ENCODE measurements at places on chromosomes 13 and 19.
A peak's percentile ranks its signal among the peaks of the same experiment; 100 is the strongest.

GRCh38 chr19:12656899-12657571 lies 9.5 kb downstream of the MAN2B1 start:
- DNase-seq = no peak

- no peak for DNase-seq
These were observed 13.3 kb downstream of the ZSCAN18 start for GRCh38 chr19:58084596-58085347.

- no peak for DNase-seq
These were observed 50.8 kb upstream of the RFC3 start for GRCh38 chr13:33767140-33767539.

GRCh38 chr13:42807241-42807640 lies 25.9 kb downstream of the FAM216B start:
- no peak for DNase-seq

DNA sequence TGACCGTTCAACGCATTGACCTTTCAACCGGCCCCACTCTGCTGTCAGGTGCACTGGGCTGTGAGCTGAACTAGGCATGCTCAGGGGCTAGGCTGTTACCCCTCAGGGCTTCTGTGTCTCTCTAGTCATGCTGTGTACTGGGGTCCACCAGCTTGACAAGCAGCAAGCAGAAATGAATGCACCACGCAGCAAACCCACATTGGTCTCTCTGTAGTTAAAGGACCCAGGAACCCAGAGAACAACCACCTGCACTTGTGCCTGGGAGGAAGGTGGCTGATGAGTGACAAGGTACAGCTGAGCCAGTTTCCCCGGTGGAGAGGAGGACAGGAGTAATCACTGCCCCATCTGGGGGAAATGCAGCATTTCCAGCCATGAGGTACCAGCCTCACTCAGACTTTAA lies 159.9 kb downstream of the USP12 start:
- DNase-seq = no peak

DNA sequence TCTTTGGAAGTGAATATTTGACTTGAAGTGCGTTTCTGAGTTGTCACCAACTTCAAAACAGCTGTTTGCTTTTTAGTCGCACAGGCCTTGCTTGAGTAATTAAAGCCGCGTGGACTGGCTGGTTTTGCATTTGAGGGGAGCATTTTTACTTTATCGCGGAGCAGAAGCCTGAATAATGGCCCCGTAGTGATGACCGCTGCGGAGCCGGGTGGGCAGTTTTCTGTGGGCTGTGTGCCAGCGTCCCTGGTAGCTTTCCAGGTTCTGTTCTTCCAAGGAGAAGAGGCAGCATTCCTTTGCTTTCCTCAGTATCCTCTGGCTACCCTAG lies 1.1 kb downstream of the NAA16 start:
- peak; percentile 52 for DNase-seq

GRCh38 chr19:19552798-19553197 lies 14.7 kb downstream of the CILP2 start:
- DNase-seq = no peak

DNA sequence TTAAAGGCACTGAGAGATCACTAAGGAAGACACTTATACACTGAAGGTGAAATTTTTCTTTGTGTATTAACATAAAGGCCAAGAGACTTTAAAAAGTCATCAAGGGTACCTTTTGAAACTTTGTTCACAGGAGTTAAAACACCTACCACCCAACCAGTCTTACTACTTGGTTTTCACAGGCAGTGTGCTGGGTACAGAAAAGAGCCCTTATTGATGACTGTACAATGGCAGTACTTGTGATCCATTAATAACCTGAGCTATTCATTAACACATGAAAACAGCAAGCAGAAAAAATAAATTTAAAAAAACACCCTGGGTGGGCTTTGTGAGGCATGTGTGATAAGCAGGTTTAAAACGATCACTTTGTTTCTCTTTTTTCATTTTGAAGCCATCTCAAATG lies 148.9 kb downstream of the TBC1D4 start:
- DNase-seq = no peak

DNA sequence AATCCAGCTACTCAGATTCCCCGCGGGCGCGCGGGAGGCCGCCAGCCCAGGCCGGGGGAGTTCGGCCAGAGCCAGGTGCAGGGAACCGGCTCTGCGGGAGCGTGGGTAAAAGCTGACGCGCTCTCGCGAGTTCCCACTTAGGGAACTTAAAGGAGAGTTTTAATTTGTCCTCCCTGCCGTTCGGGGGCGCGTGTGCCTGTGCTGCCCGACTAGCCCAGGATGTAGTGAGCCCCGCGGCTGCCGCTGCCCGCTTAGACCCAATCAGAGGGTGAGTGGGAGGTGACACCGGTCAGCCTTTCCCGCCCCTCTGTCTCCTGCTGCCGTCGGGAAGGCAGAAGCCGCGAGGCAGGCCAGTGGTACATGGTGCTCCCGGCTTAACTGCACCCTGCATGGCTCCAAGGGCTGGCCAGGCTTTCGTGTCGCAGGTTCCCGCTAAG lies 36.0 kb upstream of the NEK3 start:
- peak; percentile 79 for DNase-seq

DNA sequence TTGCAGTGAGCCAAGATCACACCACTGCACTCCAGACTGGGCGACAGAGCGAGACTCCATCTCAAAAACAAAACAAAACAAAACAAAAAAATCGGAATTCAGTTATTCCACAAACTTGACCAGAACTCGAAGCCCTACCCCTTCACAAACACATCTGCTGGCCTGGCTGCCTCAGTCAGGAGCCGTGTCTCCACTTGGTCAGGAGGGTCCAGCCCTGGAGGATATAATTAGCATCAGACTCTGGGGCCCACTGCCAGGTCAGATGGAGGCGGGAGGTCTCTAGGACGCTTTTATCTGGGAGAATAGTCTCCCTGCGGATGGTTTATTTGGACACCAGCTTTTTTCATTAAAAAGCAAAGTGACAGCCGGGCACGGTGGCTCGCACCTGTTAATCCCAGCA lies 8.0 kb downstream of the ELL start:
- DNase-seq = no peak

GRCh38 chr13:63287926-63288325 lies 1872.3 kb upstream of the PCDH20 start:
- DNase-seq = no peak

DNA sequence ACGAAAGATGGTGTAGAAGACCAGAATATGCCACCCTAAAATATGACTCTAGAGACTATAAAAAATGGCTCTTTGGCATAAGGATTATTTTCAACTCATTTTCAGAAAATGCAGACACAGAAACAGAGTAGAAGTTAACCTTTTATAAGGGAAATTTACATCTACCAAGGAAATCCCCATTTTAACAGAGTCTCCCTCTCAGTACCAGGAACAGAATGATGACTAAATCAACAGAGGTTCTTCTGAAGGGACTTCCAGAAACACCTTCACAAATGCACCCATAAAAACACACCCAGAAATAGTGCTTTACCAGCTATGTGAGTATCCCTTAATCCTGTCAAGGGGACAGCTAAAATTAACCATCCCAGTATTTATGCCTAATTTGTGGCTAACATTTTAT lies 29.1 kb downstream of the PLPP2 start:
- no peak for DNase-seq

GRCh38 chr19:17255150-17255621 lies 9.4 kb downstream of the USHBP1 start:
- DNase-seq = peak; percentile 69

DNA sequence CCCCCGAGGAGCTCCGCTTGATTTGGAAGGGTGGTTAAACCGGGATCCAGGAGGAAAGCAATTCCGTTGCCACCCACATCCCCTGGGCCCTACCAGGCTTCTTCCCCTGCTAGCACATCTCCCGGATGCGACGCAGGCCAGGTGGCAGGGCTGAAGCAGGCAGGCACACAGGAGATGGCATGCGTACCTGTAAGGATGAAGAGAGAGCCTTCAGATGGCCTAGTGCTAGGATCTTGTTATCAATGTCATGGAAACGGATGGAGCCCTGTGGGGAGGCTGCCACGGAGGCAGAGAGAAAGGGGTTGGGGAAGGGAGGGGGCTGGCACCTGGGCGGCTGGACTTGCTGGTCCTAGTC lies 8.5 kb upstream of the SOX1 start:
- DNase-seq = no peak

GRCh38 chr13:40665126-40666044 lies 1.1 kb downstream of the FOXO1 start:
- peak; percentile 63 for DNase-seq

Measured in pancreas (tissue), 10 donors.